Natural killer cell treated with Interleukin-12 subunit alpha and Interleukin-12 subunit beta and Interleukin-15 and Interleukin-18, amount 100 ng/mL, for 72 hours (primary cell): ENCODE measurements at places on chromosomes 4 and X.
A peak's percentile ranks its signal among the peaks of the same experiment; 100 is the strongest.

DNA sequence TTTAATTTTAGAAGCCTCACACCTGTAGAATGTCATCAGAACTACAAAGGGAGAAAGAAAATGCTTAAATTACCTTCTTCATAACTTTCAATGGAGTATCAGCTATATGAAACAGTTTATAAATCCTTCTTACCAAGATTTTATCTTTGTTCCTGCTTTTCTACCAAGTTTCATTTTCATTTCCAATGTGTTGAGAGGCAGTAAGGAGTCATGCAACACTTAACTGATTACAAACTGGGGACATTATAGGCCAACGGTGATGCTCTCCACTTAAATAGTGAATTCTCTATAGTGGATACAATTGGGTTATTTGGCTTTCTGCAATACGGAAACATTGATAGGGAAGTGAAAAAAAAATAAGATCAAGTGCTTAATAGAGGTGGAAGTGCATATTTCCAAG lies 145.2 kb upstream of the FTHL17 start:
- no peak for DNase-seq

GRCh38 chr4:104818579-104818978 lies 323.9 kb upstream of the CXXC4 start:
- no peak for DNase-seq

- no peak for DNase-seq
These were observed 50.8 kb upstream of the RAP2C start for GRCh38 chrX:132270021-132270420.

- DNase-seq, result no peak
These were observed 22.8 kb upstream of the CENPVL3 start for GRCh38 chrX:51641421-51642021.

- no peak for DNase-seq
These were observed 109.9 kb downstream of the AFF2 start for GRCh38 chrX:148610328-148610698.

DNA sequence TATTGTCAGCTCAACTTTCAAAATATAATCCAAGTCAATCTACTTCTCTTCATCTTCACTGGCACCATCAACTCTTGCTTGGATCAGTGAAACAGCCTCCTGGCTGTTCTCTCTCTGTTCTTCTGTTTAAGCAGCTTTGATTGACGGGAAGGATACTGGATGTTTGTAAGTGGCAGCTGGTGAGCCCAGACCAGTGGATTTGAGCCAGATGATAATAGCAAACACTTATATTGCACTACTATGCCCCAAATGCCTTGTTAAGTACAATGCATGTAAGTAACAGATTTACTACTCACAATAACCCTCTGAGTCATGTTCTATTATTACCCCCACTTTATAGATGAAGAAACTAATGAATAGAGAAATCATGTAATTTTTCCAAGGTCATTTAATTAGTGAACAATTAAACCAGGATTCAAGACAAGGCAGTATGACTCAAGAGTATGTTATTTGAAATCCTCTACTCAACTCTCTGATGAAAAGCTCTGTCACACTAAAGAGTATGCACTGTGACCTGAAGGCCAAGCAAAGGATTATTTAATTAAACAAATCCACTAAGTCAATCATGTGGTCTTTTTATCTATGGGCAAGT lies 44.8 kb downstream of the SPANXN3 start:
- DNase-seq, result no peak

DNA sequence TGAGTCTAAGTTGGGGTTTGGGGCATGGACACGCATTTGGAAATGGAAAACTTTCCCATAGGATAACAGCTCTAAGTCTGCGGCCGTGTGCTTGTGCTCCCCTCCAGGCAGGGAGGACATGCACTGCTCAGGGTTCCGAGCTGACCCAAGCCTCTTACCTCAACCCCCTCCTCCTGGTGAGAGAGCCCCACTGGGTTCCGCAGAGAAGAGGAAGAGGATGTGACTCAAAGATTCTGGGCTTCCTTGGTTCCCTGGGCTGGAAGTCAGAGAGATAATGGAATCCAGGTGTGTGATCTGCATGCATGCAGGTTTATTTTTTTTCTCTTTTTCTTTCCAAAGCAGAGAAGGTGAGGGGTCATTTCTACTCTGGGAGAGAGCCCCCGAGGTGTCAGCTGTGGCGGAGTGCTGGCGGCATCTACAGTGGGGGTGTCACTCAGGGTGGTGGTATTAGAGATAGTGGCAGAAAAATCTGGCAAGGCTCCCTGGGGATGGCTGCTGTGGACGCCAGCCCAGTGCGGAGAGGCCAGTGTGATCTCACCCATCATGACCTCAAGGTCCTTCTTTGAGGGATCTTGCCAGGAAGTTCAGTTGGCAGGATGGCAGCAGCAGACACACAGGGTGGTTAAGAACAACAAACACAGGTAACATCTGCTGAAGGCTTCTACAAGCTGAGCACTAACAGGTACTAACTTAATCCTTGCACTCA lies 168.7 kb upstream of the HAND2 start:
- DNase-seq, result no peak

GRCh38 chr4:181559637-181560036 lies 683.6 kb upstream of the TENM3 start:
- no peak for DNase-seq

- DNase-seq, result no peak
These were observed 772 bp upstream of the FBXW7 start for GRCh38 chr4:152536545-152537182.

GRCh38 chr4:123616951-123617461 lies 220.4 kb downstream of the SPRY1 start:
- DNase-seq, result no peak

- DNase-seq, result no peak
These were observed 144.8 kb upstream of the CPEB2 start for GRCh38 chr4:14857475-14857874.

- no peak for DNase-seq
These were observed 57.3 kb downstream of the SEPTIN11 start for GRCh38 chr4:77006753-77007353.

GRCh38 chrX:3371163-3371562 lies 24.7 kb upstream of the MXRA5 start:
- no peak for DNase-seq

- no peak for DNase-seq
These were observed 13.6 kb downstream of the MFAP3L start for GRCh38 chr4:170012629-170012958.

- no peak for DNase-seq
These were observed 72.1 kb downstream of the IDS start for GRCh38 chrX:149433051-149433450.

DNA sequence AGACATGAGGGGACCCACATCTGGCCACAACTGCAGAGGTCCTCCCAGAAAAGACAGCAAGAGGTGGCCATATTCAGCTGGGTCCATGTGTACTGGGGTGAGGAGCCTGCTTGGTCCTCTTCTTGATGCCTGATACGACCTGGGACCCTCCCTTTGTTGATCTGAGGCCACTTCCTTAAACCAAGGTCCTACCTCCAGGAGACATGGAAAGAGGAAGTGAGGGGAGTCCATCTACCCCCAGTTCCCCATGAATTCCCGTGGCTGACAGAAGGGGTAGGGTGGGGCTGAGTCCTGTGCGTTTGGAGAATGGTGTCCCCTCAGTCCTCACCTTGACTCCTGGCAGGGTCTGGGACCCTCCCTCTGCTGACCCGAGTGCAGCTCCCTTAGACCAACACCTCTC lies 2.1 kb downstream of the MAGEA10 start:
- no peak for DNase-seq

- DNase-seq, result no peak
These were observed 87.5 kb downstream of the EVC start for GRCh38 chr4:5798462-5798861.

DNA sequence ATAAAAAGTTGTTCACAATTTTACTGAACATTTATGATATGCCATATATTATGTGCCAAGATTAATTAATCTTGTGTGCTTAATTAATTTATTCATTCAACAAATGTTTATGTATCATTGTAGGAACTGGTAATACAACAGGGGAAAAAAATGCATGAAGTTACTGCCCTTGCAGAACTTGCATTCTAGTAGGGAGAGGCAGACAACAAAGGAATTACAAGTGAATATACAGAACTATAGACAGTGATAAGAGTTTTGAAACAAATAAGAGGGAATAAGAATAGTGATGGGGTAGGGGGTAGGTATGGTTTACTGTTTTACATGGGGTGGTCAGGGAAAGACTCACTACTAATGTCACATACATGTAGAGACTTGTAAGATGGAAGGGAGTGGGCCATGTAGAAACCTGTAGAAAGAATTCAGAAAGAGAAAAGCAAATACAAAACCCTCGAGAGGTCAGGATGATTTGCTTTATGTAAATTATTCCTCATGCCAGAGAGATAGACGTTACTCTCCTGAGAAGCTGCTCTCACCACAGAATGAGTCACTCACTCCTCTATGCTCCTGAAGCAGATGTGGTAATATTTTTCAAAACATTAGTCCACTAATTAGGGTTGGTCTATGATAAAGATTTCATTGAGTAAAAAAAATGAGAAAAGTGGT lies 855.0 kb upstream of the GRID2 start:
- DNase-seq, result no peak

DNA sequence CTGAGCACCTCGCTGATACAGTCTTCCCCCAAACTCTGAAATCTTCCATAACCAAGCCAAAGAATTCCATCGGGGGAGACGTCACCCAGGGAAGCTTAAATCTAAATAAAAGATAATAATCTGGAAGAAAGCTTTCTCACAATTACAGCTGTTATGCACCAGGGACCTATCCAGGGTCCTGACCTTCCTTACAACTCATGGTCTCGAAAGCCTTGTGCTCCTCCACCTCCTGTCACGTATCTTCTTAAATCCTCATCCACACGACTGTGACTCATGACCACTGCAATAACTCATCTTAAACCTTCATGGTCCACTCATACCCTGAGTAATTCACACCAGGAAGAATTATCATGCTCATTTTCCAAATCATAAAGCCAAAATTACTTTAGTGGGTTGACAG lies 166.8 kb upstream of the FRG1 start:
- DNase-seq, result no peak

DNA sequence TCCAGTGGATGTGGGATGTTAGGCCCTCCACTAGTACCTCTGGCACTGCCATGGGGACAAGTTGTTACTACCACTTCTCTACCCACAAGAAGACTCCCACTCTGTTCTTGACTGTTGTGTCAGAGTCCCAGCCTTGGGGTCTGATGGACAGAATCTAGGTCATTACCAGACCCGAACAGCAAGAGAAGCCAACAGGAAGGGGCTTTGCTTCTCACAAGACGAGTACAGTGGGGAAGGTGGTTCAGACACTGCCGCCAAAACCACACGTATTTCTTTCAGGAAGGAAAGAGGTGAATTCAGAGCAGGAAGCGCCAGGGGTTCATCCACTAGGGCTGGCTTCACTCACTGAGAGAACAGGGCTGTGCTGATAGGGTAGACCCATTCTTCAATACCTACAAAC lies 161.3 kb upstream of the KIT start:
- DNase-seq, result no peak

- DNase-seq, result no peak
These were observed 41.6 kb upstream of the ACSL4 start for GRCh38 chrX:109774706-109775105.

DNA sequence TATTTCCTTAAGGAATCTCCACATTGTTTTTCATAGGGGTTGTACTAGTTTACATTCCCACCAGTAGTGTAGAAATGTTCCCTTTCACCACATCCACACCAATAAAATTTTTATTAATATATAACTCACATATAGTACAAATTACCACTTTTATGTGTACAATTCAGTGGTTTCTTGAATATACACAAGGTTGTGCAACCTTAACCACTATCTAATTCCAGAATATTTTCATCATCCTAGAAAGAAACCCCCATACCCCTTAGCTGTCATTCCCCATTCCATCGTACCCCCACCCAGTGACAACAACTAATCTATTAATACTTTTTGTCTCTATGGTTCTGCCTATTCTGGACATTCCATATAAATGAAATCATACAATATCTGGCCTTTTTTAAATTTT lies 108.3 kb upstream of the USP9X start:
- no peak for DNase-seq

DNA sequence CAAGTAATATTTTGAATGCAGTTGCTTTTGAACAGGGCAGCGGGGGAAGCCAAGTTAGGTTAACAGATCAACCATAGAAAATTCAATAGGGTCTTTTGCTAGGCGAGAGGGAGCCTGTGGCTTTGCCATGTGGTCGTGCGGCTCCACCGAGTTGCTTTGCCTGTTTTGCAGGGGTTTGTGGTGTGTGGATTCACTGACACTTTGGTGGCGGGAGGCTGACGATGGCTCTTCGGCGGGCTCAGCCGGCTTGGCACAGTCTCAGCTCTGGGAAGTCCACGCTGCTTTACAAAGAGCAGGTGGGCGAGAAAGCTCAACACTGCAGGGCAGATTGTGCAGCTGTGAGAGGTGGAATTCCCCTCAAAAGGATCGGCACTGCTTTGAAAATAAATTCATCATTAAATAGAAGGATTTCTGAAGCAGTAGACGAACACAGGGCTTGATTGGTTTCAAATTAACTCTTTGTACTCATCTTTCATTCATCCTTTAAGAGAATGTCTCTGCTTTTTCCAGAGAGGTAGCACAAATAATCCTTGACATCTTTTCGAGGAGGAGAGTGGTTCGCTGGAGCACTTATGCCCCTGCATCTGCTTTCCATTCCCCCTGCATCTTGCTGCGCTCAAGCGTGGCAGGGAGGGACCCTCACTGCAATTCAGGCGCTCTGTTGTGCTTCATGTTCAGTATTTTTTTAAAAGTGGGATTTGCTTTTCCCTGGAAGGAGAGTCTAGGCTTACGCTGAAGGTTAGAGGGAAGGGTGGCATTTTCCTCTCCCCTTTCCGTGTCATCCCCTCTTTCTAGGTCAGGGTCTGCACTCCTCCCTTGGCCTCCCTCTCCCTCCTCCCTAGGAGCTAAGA lies 201.8 kb upstream of the LEF1 start:
- DNase-seq, result peak; percentile 68
